Liver (tissue), 10 donors: ENCODE measurements at places on chromosomes 2 and 18. TPM values are rescaled to one million over a fixed set of nuclear protein-coding genes. Genes with fewer than 3 reads are reported as not detected.

- no peak for DNase-seq
Observed at GRCh38 chr2:68931799-68932198, 20.9 kb downstream of the GKN2 start.

DNA sequence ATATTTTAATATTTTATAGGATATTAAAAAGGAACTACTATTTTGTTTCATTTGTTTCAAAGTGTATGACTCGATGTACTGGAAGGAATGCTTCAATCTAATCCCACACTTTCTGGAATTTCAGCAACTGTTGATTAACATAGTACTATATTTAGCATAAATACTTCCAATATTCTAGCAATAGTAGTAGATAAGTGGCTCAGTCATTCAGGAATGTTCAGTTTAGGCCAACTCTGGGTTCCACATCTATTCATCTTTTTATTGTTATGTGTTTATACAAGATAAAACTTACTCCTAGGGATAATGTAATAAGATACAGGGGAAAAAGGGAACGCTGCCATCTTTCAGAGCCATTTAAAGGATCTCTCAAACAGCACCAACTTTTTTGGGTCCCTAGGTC, 22.3 kb upstream of the ORC2 start:
- DNase-seq = no peak

- DNase-seq = no peak
Observed at GRCh38 chr2:145007093-145007959, 487.4 kb upstream of the ZEB2 start.

DNA sequence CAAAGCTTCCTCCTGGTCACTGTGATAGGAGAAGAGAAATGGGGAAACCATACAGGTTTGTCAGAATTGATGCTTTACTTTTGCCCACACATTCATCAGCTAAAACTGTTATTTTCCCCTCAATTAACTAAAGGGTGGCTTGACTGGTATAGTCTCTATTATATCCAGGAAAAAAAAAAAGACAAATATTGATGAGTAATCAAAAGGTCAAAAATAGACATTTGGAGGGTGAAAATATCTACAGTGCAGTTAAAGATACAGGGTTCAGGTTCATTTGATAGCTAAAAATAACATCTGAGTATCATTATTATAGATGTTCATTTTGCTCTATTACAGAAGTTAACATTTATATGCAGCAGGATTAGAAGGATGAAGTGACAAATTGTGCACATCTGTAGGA, 577.6 kb upstream of the FAM98A start:
- DNase-seq = no peak

DNA sequence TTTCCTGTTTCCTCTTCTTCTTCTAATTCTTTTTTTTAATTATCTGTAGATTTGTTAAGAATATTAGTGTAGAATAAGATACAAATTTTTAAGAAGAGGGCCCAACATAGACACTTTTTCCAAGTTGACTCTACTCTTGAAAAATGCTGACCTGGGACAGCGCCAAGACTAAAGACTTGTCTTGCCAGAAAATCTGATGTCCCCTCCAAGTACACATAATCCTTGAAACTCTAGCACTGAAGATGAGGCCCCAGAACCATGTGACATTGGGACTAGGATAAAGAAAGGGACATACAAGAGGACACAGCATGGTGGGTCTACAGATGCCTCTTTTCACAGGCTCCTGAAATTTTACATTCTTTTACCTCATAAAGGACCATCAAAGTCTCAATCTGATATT, 271.6 kb upstream of the SESTD1 start:
- DNase-seq = no peak

- DNase-seq = no peak
Observed at GRCh38 chr2:59583173-59583765, 970.2 kb downstream of the BCL11A start.

DNA sequence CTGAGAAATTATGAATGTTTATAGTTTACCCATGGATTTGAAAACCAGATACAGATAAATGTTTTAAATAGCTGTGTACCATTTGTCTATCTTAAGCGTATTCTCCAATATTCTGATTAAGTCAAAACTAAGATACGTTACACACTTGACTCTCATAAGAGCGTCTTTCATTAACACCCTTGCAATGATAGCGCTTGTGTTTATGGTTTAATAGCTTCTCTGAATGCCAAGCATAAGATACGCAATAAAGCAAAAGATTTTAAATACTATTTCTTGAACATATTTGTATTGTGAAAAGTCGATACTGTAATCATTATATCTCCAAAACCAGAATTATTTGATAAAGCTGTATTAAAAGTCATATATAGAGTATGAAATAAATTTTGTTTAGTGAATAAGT, 3.0 kb downstream of the CALCRL start:
- no peak for DNase-seq

DNA sequence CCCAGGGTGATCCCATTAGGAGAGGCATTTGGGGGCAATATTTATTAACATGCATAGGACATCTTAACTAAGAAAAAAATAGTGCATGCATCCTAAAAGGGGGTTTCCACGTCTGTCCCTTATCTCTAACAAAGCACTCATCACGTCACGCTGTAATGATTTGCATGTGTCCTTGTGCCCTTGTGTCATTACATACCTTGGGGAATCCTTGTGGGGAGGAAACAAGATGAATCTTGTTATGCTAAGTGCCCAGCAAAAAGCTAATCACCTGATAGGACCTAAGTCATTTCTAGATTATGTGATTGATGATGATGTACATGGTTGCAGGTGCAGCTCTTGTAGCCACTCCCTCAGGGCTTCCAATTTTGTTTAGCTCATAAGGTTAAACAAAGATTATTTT, 250.9 kb downstream of the FBXO15 start:
- DNase-seq = no peak

Gene ASB18
- total RNA-seq = not detected

Gene IL36G
- not detected for total RNA-seq

Gene CAPG
- 4.1 TPM for total RNA-seq

Gene REG3G
- total RNA-seq = 0.28 TPM

Gene COLEC12
- total RNA-seq = 0.33 TPM

Gene CTAGE1
- total RNA-seq = not detected
